Right renal pelvis (tissue), 4 donors: ENCODE measurements at places on chromosomes 1 and 21. TPM values are rescaled to one million over a fixed set of nuclear protein-coding genes. Genes with fewer than 3 reads are reported as not detected.

RSPH1 gene
- polyA plus RNA-seq = 10.7 TPM

IL24 gene
- polyA plus RNA-seq = 0.38 TPM

FAM229A gene
- 7.2 TPM for polyA plus RNA-seq

CALML6 gene
- 0.22 TPM for polyA plus RNA-seq

UBL4B gene
- not detected for polyA plus RNA-seq

ATF3 gene
- 7.7 TPM for polyA plus RNA-seq

KLHL12 gene
- 45.8 TPM for polyA plus RNA-seq

SLC37A1 gene
- polyA plus RNA-seq = 7.8 TPM

OLIG1 gene
- polyA plus RNA-seq = 0.14 TPM

PRRX1 gene
- 3.5 TPM for polyA plus RNA-seq

SHC1 gene
- 89.4 TPM for polyA plus RNA-seq

LIX1L gene
- 31.2 TPM for polyA plus RNA-seq

DNAI4 gene
- 15.7 TPM for polyA plus RNA-seq

PTBP2 gene
- 48.1 TPM for polyA plus RNA-seq

COA6 gene
- 39.8 TPM for polyA plus RNA-seq

OR2L2 gene
- 0.08 TPM for polyA plus RNA-seq

GNAT2 gene
- 0.06 TPM for polyA plus RNA-seq

GUCA2B gene
- polyA plus RNA-seq = not detected

C1orf94 gene
- 0.07 TPM for polyA plus RNA-seq

ICOSLG gene
- polyA plus RNA-seq = 6.3 TPM

LRRC71 gene
- 0.34 TPM for polyA plus RNA-seq

IGSF9 gene
- 13.4 TPM for polyA plus RNA-seq

NKAIN1 gene
- polyA plus RNA-seq = 3.6 TPM

IFI44 gene
- 24.4 TPM for polyA plus RNA-seq

NPHS2 gene
- polyA plus RNA-seq = 480 TPM

KLF18 gene
- polyA plus RNA-seq = not detected

SLC66A1 gene
- polyA plus RNA-seq = 12.3 TPM

KCNE1 gene
- polyA plus RNA-seq = 1.1 TPM

PDE4B gene
- 9.7 TPM for polyA plus RNA-seq

GCSAML gene
- polyA plus RNA-seq = 0.46 TPM

FAM131C gene
- 1.8 TPM for polyA plus RNA-seq

PRPF38B gene
- polyA plus RNA-seq = 65.1 TPM

F5 gene
- polyA plus RNA-seq = 2.8 TPM

GBP5 gene
- 0.18 TPM for polyA plus RNA-seq

CCDC27 gene
- 0.21 TPM for polyA plus RNA-seq

EPHA10 gene
- 0.10 TPM for polyA plus RNA-seq

SPATA46 gene
- 0.66 TPM for polyA plus RNA-seq

ATAD3A gene
- polyA plus RNA-seq = 25.6 TPM

PADI4 gene
- 0.49 TPM for polyA plus RNA-seq

BSND gene
- 4.2 TPM for polyA plus RNA-seq

PPFIA4 gene
- polyA plus RNA-seq = 5.8 TPM

TNFAIP8L2 gene
- 1.7 TPM for polyA plus RNA-seq

KANK4 gene
- 19.7 TPM for polyA plus RNA-seq

NR1I3 gene
- polyA plus RNA-seq = 3.9 TPM

SPRR2E gene
- not detected for polyA plus RNA-seq

PACC1 gene
- 13.3 TPM for polyA plus RNA-seq

OR2M3 gene
- polyA plus RNA-seq = 0.01 TPM

C1orf216 gene
- 9.8 TPM for polyA plus RNA-seq

FCRL4 gene
- polyA plus RNA-seq = not detected

S100A2 gene
- polyA plus RNA-seq = 6.2 TPM

OR2T2 gene
- polyA plus RNA-seq = not detected

CEPT1 gene
- 43.2 TPM for polyA plus RNA-seq

PTPRC gene
- 6.0 TPM for polyA plus RNA-seq

AGT gene
- polyA plus RNA-seq = 39.5 TPM
